T-helper 17 cell (primary cell): ENCODE measurements at places on chromosomes 5 and 9.
A peak's percentile ranks its signal among the peaks of the same experiment; 100 is the strongest.

GRCh38 chr5:169736653-169737052 lies 99.6 kb downstream of the DOCK2 start:
- DNase-seq: no peak

GRCh38 chr5:144198386-144198785 lies 27.7 kb downstream of the KCTD16 start:
- DNase-seq: no peak

GRCh38 chr5:91403438-91403837 lies 20.3 kb upstream of the ARRDC3 start:
- DNase-seq: no peak

- no peak for DNase-seq
These were observed 1.4 kb downstream of the PHF19 start for GRCh38 chr9:120875643-120875953.

GRCh38 chr5:113178073-113178779 lies 201.6 kb downstream of the DCP2 start:
- DNase-seq: no peak

GRCh38 chr5:133884569-133885311 lies 83.7 kb downstream of the C5orf15 start:
- DNase-seq: no peak

- DNase-seq: no peak
These were observed 1126.9 kb upstream of the DMAC1 start for GRCh38 chr9:8926461-8926860.

GRCh38 chr5:178455480-178455835 lies 134.7 kb downstream of the COL23A1 start:
- DNase-seq: no peak

- DNase-seq: no peak
These were observed 5.8 kb upstream of the GPSM1 start for GRCh38 chr9:136321561-136321960.

- DNase-seq: no peak
These were observed 179.1 kb upstream of the GNA14 start for GRCh38 chr9:77827104-77827784.

GRCh38 chr5:158899792-158900191 lies 199.9 kb downstream of the EBF1 start:
- no peak for DNase-seq

GRCh38 chr5:18660511-18660910 lies 1026.3 kb downstream of the TAF11L14 start:
- no peak for DNase-seq

GRCh38 chr5:84017523-84018172 lies 297.0 kb upstream of the HAPLN1 start:
- no peak for DNase-seq

GRCh38 chr5:43042626-43043399 lies 2.7 kb upstream of the ANXA2R start:
- DNase-seq: peak; percentile 46
